ENCODE measurements at places on chromosomes 4 and X. TPM values are rescaled to one million over a fixed set of nuclear protein-coding genes. Genes with fewer than 3 reads are reported as not detected.

CXCL11 gene
- 61.0 TPM for total RNA-seq

G6PD gene
- total RNA-seq: 14.0 TPM

DAPP1 gene
- 0.16 TPM for total RNA-seq

PPEF2 gene
- not detected for total RNA-seq

CXCL5 gene
- total RNA-seq: 0.25 TPM
